Prostate gland (tissue), 2 donors: ENCODE measurements at places on chromosomes 13 and 19. TPM values are rescaled to one million over a fixed set of nuclear protein-coding genes. Genes with fewer than 3 reads are reported as not detected.

GRCh38 chr19:2332341-2333026 lies 4.0 kb downstream of the SPPL2B start:
- no peak for DNase-seq
- H3K4me1 ChIP-seq = peaks cover 12% of the 10 kb centered on the region
- no peak overlapping the region for H3K27ac ChIP-seq
- H3K4me3 ChIP-seq = no peak overlapping the region

DNA sequence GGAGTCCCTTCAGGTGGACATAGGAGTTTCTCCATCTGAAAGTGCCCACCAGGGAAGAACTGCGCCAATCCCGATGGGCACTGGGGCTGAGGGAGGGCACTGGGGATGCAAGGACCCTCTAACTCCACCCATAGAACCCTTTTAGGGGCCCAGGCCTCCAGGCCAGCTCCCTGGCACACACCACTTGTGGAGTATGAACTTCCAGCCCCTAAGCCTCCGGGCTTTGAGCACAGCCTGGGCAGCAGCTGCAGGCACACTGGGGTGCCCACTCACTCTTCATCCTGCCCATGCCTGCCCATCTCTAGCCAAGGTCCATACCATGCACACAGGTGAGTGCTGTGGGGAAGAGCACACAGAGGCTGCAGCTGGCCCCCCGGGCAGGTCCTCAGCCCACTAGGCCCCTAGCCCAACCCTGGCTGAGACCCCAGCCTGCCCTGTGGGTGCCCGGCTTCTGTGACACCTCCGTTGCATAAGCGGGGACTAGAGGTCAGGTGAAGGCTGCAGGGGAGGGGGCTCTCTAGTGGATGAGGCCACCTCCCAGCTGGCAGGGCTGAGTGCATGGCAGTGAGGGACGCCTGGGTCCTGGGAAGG lies 14.6 kb upstream of the SLC7A10 start:
- H3K27me3 ChIP-seq = no peaks in the 10 kb centered on the region
- DNase-seq = no peak
- no peak overlapping the region for H3K4me3 ChIP-seq

- H3K4me1 ChIP-seq = no peaks in the 10 kb centered on the region
- no peaks in the 10 kb centered on the region for H3K36me3 ChIP-seq
- no peak overlapping the region for H3K4me3 ChIP-seq
- H3K27me3 ChIP-seq = no peaks in the 10 kb centered on the region
- no peak for DNase-seq
- H3K27ac ChIP-seq = no peak overlapping the region
Observed at GRCh38 chr13:29878101-29878500, 27.7 kb upstream of the UBL3 start.

Gene METTL21C
- not detected for total RNA-seq

- H3K27me3 ChIP-seq = no peaks in the 10 kb centered on the region
- H3K4me1 ChIP-seq = no peaks in the 10 kb centered on the region
- peaks cover 6% of the 10 kb centered on the region for H3K36me3 ChIP-seq
Observed at GRCh38 chr19:2229103-2230032, 6.8 kb downstream of the PLEKHJ1 start.
